ENCODE measurements at places on chromosomes 2 and 18. TPM values are rescaled to one million over a fixed set of nuclear protein-coding genes. Genes with fewer than 3 reads are reported as not detected.

The TWIST2 gene
- total RNA-seq: 58.7 TPM

The CFAP65 gene
- total RNA-seq: not detected

The ASB18 gene
- total RNA-seq: not detected

The ARHGEF33 gene
- total RNA-seq: 0.43 TPM

The MZT2B gene
- total RNA-seq: 141 TPM

The GCKR gene
- 0.32 TPM for total RNA-seq

The CAPN10 gene
- 22.5 TPM for total RNA-seq

The MTCL1 gene
- total RNA-seq: 80.5 TPM

The KYNU gene
- total RNA-seq: 0.64 TPM

The LIPG gene
- 0.86 TPM for total RNA-seq

All from fibroblast of villous mesenchyme (primary cell).